ENCODE measurements at places on chromosomes 3 and 15.

GRCh38 chr3:83248454-83248853 is 1487.0 kb upstream of the GBE1 start:
- DNase-seq, result no peak

GRCh38 chr3:14831916-14832450 is 13.2 kb downstream of the FGD5 start:
- no peak for DNase-seq

DNA sequence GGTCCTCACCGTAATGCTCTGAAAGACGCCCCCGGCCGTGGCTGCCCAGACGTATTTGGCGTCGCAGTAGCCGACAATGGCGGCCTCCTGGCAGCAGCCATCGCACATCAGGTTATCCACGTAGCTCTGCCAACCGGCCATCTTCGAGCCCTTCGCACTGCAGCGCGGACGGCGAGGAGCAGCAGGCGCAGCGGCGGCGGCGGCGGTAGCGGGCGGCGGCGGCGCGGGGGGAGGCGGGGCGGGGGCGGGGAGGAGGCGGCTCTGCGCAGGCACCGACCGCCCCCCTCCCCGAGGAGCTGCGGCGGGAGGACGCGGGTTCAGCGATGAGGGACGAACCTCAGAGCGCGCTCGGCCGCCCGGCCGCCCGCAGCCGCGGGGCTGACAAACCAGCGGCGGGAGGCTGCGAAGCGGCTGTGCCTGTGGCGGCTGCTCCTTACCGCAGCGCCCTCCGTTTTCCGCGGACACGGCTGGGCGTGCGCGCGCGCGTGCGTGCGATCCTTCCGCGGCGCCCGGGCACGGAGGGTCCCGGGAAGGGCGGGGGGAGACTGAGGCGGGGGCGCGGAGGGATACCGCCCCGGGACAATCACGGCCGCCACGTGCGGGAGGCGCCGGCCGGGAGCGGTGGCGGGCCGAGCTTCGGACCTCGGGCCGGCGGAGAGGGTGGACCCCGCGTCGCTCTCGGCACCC is at the start of gene PFN2:
TSS of gene PFN2 (minus strand) at position 180 of the 687 bp plus-strand sequence. CDS start at position 141, 39 bp downstream.
- DNase-seq, result peak; percentile 33

DNA sequence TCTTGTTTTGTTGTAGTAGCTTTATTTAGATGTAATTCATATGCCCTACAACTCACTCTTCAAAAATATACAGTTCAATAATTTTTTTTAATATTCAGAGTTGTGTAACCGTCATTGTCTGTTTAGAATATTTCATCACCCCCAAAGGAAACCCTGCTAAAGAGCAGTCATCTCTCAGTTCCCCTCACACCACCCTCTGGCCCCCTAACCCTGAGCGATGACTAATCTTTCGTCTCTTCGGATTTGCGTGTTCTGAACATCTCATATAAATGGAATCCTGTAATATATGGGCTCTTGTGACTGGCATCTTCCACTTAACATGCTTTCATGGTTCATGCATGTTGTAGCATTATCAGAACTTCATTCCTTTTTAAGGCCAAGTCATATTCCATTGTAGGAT is 183.8 kb downstream of the ATG7 start:
- peak; percentile 93 for DNase-seq

- DNase-seq, result no peak
Observed at GRCh38 chr3:21752749-21753347, 1.8 kb upstream of the ZNF385D start.

GRCh38 chr15:82044373-82045178 is 1.2 kb downstream of the MEX3B start:
- peak; percentile 28 for DNase-seq

DNA sequence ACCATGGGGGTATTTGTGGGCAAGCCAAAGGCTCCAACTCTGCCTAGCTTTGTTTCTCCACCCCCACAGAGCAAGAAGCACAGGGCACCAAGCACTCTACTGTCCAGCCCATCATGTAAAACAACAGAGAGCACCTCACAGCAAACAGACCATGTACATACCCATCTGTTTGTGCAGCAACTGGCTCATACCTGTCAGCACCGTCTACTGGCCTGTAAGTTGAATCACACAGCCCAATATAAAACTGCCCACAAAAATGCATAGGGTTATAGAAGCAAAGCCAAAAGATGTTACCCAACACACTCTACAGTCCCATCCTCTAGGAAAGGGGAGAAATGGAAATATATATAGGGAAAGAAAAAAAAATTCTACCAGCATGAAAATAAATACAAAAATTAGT is 139.7 kb upstream of the CPNE4 start:
- no peak for DNase-seq

GRCh38 chr3:108006077-108006771 is 84.6 kb downstream of the CD47 start:
- no peak for DNase-seq

- peak; percentile 26 for DNase-seq
Observed at GRCh38 chr3:179967622-179968021, 69.1 kb downstream of the PEX5L start.

GRCh38 chr15:100788418-100789105 is 91.1 kb upstream of the ALDH1A3 start:
- DNase-seq, result no peak
